ENCODE measurements at places on chromosomes 1 and 21. TPM values are rescaled to one million over a fixed set of nuclear protein-coding genes. Genes with fewer than 3 reads are reported as not detected.

Gene ARTN
- 0.49 TPM for total RNA-seq

Gene RC3H1
- 21.6 TPM for total RNA-seq

Gene IFNLR1
- total RNA-seq, result 0.04 TPM

Gene MAP10
- total RNA-seq, result 2.9 TPM

Gene LIPI
- total RNA-seq, result not detected

Gene EPHA10
- total RNA-seq, result 0.04 TPM

Gene CFHR3
- total RNA-seq, result 1.2 TPM

Gene TMEM39B
- total RNA-seq, result 4.1 TPM

Gene CFHR2
- not detected for total RNA-seq

Gene H6PD
- 24.1 TPM for total RNA-seq

Gene USH2A
- total RNA-seq, result 0.40 TPM

- peak overlapping the region; percentile 78 for H3K27ac ChIP-seq
- H3K4me1 ChIP-seq, result peaks cover 5% of the 10 kb centered on the region
- peak overlapping the region; percentile 50 for H3K4me3 ChIP-seq
- no peaks in the 10 kb centered on the region for H3K27me3 ChIP-seq
- no peaks in the 10 kb centered on the region for H3K36me3 ChIP-seq
Observed at GRCh38 chr21:29077651-29078090, 4.2 kb upstream of the CCT8 start.

DNA sequence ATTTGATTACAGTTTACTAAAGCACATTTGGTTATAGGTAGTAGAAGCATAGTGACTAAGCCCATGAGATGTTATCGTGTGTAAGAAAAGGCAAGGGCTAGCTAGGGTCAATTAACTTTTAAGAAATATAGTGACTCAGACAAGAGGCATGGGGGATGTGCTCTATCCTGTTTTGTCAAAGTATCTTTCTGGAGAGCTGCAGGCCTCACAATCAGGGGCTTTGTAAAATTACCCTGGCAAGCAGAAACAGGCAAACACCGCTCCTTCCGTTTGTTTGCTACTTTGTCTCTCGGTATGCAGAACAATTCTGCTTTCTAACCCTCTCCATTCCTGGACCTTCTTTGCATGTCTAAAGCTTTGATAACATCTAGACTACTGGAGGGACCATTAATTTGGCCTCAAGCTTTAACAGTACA, 26.1 kb upstream of the ZNF697 start:
- DNase-seq, result no peak
- H3K36me3 ChIP-seq, result no peaks in the 10 kb centered on the region
- no peak overlapping the region for H3K27ac ChIP-seq
- no peaks in the 10 kb centered on the region for H3K27me3 ChIP-seq

- H3K4me1 ChIP-seq, result no peaks in the 10 kb centered on the region
- no peaks in the 10 kb centered on the region for H3K27me3 ChIP-seq
- H3K4me3 ChIP-seq, result no peak overlapping the region
- no peaks in the 10 kb centered on the region for H3K36me3 ChIP-seq
- H3K27ac ChIP-seq, result no peak overlapping the region
- DNase-seq, result no peak
Observed at GRCh38 chr1:178122283-178122682, 28.4 kb downstream of the RASAL2 start.

DNA sequence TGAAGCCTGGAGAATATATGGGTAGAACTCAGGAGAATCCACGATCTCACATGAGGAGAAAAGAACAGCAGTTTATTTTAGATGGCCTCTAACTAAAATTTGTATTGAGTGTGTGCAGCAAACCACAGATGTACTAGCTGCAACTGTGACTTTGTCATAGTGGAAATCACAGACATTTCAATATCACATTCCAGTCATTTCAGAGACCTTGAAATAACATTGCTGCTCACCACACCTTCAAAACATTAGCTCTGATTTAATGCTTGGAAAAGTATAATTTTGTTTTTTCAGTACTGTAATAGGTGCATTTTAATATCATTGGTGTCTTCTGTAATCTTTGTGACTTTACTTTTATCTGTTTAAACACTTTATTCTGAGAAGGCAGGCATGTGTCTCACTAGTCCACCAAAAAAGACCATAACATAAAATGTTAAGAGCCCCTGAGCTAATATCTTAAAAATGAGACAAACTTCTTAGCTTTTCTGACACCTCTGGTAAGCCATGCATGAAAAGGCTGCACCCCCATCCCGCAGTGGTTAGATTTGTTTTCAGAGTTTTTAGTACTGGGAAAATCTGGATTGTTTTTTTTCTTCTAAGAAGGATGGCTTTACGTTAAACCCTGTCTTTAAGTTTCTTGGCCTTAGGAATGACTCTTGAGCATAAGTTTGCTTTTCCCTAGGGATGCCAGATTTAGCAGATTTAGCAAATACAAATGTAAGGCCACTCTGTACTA, 30.1 kb downstream of the KCNJ15 start:
- no peaks in the 10 kb centered on the region for H3K27me3 ChIP-seq
- no peak for DNase-seq
- no peak overlapping the region for H3K4me3 ChIP-seq
- no peaks in the 10 kb centered on the region for H3K4me1 ChIP-seq
- no peaks in the 10 kb centered on the region for H3K36me3 ChIP-seq
- no peak overlapping the region for H3K27ac ChIP-seq

DNA sequence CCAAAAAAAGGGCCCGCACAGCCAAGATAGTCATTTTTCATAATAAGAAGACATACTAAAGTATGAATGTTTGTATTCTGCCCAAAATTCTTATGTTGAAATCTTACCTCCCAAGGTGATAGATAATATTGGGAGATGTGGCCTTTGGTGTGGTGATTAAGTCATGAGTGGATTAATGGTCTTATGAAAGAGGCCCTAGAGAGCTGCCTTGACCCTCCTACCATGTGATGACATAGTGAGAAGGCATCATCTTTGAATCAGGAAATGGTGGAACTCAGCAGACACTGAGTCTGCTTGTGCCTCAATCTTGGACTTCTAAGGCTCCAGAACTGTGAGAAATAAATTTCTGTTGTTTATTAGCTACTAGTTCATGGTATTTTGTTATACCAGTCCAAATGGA, 11.8 kb upstream of the RNPC3 start:
- no peaks in the 10 kb centered on the region for H3K36me3 ChIP-seq
- no peak for DNase-seq
- H3K4me3 ChIP-seq, result no peak overlapping the region
- H3K27ac ChIP-seq, result no peak overlapping the region
- no peaks in the 10 kb centered on the region for H3K4me1 ChIP-seq

DNA sequence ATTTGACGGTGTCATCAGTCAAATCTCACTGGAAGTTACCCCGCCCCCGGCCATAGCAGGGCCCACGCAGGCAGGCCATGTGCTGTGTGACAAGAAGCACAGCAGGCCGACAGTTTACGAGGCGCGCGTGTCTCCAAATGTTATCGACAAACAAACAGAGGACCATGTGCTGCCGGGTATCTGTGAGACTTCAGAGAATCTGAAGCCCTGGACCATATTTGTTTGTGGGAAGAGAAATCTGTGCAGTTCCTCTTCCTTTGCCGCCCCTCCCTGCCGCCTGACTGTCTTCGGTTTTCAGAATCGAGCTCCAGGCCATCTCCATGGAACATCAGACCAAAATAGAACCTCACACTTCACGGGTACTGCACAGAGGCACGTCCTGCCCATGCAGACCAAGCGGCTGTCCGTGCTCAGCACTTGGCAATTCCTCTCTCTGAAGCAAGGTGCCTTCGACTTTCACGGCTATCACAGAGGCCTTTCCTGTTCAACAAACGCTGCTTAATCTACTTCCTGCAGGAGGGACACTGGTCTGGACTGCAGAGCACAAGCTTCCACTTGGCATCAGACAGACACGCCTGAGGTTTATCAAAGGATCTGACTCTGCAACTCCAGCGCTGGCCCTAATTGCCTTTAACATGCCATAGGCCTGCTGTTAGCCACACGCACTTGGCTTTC, 135.7 kb upstream of the KRTAP19-8 start:
- H3K36me3 ChIP-seq, result no peaks in the 10 kb centered on the region
- H3K4me3 ChIP-seq, result no peak overlapping the region
- DNase-seq, result peak; percentile 65
- no peaks in the 10 kb centered on the region for H3K27me3 ChIP-seq

- H3K4me3 ChIP-seq, result no peak overlapping the region
- H3K36me3 ChIP-seq, result no peaks in the 10 kb centered on the region
- DNase-seq, result no peak
- no peak overlapping the region for H3K27ac ChIP-seq
Observed at GRCh38 chr1:40853885-40854170, 8.3 kb downstream of the CITED4 start.

DNA sequence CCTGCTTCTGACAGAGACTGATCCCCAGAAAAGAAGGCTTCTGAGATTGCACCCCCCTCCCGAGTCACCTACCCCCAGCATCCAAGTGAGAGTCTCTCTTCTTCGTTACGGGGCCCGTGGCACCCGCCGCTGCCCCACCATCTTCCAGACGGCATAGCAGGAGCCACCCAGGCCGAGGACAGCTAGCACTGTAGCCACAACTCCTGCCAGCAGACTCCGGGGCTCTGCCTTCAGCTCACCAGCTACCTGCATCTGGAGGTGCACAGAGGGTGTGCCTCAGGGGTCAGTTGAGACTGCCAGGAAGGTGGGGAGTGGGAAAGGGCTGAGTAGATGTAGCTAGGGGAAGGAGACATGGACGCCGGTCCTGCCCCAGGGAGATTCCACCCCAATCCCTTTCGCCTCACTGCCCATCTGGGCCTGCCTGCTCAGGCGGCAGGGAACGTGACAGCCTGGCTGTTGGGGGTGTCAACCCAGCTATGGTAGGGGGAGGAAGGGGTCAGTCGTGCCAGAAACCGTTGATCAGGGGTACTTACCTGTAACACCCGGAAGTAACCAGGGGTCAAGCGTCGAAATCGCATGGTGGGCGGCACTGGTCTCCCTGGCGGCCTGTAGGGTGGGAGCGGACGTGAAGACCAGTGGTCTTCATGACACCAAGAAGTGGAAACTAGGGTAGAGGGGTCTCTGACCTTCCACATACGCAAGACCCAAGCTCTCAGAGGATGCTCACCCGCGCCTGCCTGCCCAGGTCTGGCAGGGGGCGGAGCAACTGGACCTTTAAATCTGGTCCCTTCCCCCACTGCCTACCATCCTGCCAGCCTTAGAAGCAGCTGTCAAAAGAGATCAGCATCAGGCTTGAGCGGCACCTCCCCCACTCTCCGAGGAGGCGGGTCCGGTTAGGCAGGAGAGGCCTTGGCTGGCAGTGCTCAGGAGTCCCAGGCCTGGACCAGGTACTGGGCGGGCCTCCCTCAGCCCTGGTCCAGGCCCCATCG, at the start of gene ZNF593OS:
ZNF593OS (minus strand) TSS at position 749 of the 989 bp plus-strand sequence; CDS start at position 578, 171 bp downstream.
- no peaks in the 10 kb centered on the region for H3K27me3 ChIP-seq
- no peak within 1 kb of the TSS for H3K27ac ChIP-seq
- no peak for DNase-seq
- H3K4me1 ChIP-seq, result peaks cover 25% of the 10 kb centered on the region

- DNase-seq, result no peak
- H3K4me3 ChIP-seq, result no peak overlapping the region
- H3K27me3 ChIP-seq, result peaks cover 3% of the 10 kb centered on the region
- H3K36me3 ChIP-seq, result peaks cover 29% of the 10 kb centered on the region
Observed at GRCh38 chr1:205810448-205811157, 2.4 kb downstream of the SLC41A1 start.

DNA sequence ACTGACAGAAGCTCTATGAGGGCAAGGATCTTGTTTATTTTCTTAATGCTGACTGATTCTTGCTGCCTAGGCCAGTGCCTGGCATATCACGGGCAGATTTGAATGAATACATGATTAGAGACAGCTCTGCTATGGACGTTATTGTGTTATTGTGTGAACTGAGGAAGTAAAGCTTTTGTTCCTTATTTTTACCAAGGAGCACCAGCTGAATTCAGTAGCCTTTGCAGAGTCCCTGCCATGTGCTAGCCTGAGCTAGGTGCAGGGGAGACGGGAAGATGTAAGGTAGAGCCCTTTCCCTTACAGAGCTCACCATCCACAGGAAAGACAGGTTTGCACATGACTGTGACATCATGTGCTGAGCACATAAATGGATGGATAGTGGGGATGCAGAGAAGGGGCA, 36.0 kb upstream of the SCMH1 start:
- H3K27me3 ChIP-seq, result peaks cover 6% of the 10 kb centered on the region
- H3K4me3 ChIP-seq, result no peak overlapping the region
- H3K36me3 ChIP-seq, result no peaks in the 10 kb centered on the region
- H3K27ac ChIP-seq, result no peak overlapping the region
- DNase-seq, result no peak
- H3K4me1 ChIP-seq, result peaks cover 6% of the 10 kb centered on the region

- no peak overlapping the region for H3K27ac ChIP-seq
- H3K27me3 ChIP-seq, result no peaks in the 10 kb centered on the region
- H3K36me3 ChIP-seq, result no peaks in the 10 kb centered on the region
- DNase-seq, result peak; percentile 49
- no peak overlapping the region for H3K4me3 ChIP-seq
Observed at GRCh38 chr1:170791941-170792340, 128.0 kb downstream of the PRRX1 start.

DNA sequence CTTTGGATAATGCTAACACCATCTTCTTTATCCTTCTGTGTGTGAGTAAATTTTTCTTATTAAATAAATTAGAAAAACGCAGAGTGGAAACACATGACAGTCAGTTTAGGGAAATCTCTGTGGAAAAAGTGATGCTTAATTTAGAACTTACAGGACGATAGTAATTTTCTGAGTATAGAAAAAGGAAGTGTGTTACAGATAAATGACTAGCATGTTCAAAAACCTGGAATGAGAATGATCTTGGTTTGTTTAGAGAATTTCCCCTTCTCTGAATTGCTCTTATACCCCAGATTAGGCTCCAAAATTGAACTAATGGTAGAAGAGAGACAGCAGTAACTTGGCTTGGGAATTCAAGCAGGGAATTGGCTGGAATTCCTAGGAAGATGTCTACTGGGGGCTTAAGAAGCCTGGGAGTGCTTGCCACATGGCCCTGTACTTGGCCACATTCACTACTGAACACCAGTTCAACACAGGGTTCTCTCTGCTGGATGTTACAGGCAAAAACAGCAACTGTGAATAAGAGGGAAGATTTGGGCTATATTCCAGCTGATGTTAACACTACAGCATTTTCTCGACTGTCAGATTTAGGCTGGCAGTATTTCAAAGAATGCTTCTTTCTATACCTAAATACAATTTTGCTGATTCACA, 1004.2 kb downstream of the TTLL7 start:
- no peaks in the 10 kb centered on the region for H3K36me3 ChIP-seq
- peaks cover 2% of the 10 kb centered on the region for H3K4me1 ChIP-seq
- no peak overlapping the region for H3K4me3 ChIP-seq
- peak overlapping the region; percentile 81 for H3K27ac ChIP-seq
- DNase-seq, result peak; percentile 85

DNA sequence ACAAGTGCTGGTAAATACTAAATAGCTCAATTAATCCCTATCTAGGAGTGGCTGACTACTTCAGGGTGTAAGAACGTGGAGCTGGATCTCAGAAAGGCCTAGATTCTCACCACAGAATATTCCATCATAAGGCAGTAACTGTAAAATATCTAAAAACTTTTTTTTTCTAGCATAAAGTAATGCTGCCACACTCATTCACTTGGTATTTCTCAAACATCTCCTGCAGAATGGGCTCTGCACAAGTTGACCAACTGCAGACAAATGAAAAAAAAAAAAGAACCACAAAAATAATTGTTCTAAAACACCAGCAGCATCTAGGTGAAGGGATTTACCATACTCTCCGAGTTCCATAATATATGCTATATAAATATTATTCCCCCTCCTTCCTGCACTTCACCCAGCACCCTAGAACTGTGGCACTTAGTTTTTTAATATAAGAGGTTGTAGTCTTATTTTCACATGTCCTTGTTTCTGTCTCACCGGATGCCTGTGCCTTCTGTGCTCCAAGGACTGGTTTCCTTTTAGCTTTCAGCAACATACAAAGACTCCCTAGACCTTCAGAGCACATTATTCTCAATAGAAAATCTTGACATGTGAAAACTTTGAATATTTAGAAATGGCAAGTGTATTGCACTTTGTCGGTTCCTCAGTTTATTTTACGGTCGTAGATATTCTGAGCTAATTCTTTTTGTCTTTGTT, 8.9 kb downstream of the VSIG8 start:
- DNase-seq, result peak; percentile 27
- H3K27ac ChIP-seq, result peak overlapping the region; percentile 83
- H3K36me3 ChIP-seq, result peaks cover 4% of the 10 kb centered on the region
- H3K27me3 ChIP-seq, result no peaks in the 10 kb centered on the region

Data from muscle of leg (tissue), 16 donors.